ENCODE measurements at places on chromosomes 2 and 18.

DNA sequence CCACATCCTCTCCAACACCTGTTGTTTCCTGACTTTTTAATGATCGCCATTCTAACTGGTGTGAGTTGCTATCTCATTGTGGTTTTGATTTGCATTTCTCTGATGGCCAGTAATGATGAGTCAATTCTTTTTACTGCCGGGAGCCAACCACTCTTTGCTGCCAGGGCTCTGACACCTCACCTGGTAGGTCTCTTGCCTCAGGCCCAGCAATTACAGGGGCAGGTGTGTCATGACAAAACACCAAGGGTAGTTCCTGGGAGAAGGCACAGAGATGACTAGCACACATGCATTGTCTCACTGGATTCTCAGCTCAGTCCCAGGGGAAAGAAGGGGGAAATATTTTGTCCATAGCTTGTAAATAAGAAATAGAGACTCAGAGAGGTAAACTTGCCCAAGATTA, 122.3 kb downstream of the CHST9 start:
- DNase-seq, result no peak

DNA sequence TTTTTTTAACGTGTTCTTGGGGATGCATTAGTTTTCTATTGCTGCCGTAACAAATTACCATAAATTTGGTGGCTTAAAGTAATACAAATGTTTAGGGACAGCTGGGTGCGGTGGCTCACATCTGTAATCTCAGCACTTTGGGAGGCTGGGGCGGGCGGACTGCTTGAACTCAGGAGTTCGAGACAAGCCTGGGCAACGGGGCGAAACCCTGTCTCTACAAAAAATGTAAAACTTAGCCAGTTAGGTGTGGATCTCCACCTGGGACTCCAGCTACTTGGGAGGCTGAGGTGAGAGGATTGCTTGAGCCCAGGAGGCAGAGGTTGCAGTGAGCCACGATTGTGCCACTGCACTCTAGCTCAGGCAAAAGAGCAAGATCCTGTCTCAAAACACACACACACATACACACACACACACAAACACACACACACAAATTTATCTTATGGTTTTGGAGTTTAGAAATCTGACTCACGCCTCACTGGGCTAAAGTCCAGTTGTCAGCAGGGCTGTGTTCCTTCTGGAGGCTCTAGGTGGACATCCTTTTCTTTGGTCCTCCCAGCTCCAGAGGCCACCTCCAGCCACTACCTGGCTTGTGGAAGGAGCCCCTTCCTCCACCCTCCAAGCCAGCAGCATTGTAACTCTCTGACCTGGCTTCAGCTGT, 76.1 kb downstream of the SEPTIN10 start:
- DNase-seq, result no peak

DNA sequence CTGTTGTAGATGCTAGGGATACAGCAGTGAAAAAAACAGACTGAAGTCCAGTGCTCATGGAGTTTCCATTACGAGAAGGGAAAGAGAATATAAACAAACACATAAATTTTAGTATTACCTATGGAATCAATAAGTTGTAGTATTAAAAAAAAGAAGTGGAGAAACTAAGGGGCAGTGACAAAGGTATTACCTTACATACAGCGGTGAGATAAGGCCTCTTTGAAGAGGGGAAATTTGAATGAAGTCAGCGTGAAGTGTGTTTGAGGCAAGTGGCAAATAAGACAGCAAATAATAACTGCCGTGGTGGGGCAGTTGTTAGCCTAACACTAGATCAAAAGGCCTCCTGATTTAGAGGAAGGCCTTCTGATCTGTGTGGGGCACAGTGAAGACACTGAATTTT, 57.9 kb downstream of the TLK1 start:
- DNase-seq, result no peak

DNA sequence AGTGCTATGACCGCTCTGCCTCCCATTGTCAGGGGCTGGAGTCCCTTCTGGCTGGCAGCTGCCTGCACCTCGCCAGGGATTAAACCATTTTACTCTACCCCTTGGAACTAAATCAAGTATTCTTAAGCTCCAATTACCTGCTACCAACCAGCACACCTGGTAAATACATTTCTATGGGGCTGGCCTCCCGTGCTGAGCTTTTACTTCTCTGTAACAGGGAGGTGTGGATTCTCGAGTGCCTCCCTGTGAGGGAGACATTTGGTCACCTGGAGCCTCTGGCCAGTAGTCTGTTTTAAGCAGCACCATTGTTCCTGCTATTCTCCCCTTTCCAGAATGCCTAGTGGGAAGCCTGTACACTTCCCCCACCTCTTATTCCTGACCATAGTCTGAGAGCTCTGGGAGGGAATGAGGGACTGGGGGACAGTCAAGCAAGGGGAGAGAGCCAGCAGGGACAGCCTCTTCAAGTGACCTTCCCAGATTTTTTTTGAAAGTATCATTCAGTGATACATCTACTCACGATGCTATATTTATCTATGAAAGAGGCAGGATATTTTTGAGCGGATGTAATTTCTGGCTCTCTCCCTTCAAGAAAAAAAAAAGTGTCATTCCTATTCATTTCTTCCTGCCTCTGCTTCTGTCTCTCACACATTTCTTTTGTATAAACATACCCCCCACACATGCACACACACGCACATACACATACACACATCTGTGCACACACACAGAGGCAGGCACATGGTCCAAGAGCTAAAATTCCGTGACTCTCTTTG, 112.8 kb downstream of the CAPN13 start:
- no peak for DNase-seq

- no peak for DNase-seq
Observed at GRCh38 chr18:34048423-34048822, 176.3 kb downstream of the NOL4 start.

DNA sequence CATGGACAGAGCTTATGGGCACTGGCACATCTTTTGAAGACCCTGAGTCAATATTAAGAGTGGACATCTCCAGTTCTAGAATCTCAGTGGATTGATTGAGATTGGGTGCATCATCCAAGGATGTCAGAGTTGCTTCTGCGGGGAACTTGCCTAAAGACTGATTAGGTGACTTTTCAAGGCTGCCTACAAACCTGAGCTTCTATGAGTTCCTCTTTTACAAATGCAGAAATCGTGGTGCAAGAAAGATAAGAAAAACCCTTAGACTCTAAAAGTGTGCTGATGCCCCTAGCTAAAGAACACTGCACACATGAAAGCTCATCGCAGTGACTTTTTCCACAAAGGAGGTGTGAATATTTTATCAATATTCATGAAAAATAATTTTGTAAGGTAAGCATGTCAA, 86.8 kb upstream of the NEDD4L start:
- DNase-seq, result no peak

DNA sequence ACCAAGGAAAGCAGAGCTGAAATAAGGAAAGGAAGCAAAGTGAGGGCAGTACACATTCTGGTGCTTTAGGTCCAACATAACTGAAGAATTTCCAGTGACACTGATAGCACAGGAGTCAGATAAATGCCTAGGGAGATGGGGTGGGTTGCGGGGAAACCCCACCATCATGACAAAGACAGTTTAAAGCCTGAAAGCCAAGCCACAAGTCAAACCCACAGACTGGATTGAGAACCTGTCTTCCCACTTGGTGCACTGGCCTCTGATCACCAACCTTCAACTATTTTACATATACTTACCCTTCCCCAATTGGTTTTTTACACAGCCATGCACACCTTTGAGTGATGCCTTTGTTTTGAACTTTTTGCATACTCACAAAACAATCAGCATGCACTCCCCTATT, 22.2 kb upstream of the PDK1 start:
- DNase-seq, result no peak

DNA sequence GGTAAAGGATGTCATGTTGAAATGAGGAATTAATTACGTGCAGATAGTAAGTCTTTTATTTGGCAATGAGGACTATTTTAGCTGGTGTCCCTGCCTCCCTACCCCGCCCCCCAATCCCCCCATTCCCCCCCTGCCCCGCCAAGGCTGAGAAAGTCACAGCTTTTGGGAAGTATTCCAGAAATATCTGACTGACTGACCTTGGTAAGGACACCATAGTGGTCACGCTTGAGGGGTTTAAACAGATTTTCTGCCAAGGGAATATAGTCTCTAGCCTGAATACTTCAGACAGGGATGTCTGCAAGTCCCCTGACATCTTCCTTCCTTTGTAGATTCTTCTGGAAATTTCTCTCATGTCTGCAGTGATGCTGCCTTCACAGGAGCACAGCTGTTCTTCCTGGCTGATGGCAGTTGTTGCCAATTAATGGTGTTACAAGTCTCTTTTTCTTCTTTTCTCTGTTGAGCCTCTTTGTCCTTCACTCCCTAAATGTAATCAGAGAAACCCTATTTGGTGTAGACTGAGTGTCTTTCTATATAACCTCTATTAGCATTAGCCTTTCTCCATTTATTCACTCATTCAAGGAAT, 53.7 kb upstream of the MGAT5 start:
- no peak for DNase-seq

GRCh38 chr2:2007551-2008501, 263.5 kb upstream of the PXDN start:
- no peak for DNase-seq

GRCh38 chr18:10265560-10266333, 188.7 kb upstream of the APCDD1 start:
- DNase-seq, result no peak

DNA sequence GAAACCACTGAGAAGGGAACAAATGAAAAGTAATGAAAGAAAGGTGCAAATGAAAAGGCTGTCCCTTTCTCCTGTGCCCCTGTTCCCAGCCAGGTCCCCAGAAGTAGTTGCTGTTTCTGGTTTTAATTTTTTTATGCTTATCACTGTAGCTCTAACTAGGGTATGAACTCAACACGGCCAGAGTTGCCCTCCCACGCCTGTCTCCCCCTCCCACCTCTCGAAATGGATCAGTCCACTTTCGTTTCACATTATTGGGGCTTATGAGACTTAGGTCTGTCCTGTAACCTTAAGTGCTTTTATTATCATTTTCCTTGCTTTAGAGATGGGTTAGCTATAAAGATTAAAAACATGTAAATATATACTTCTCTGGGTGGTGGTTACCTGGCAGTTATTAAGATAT, 8.6 kb downstream of the RBFA start:
- no peak for DNase-seq

- no peak for DNase-seq
Observed at GRCh38 chr2:41595240-41595639, 452.6 kb upstream of the PKDCC start.

- DNase-seq, result no peak
Observed at GRCh38 chr2:201344663-201345366, 12.3 kb downstream of the FLACC1 start.

DNA sequence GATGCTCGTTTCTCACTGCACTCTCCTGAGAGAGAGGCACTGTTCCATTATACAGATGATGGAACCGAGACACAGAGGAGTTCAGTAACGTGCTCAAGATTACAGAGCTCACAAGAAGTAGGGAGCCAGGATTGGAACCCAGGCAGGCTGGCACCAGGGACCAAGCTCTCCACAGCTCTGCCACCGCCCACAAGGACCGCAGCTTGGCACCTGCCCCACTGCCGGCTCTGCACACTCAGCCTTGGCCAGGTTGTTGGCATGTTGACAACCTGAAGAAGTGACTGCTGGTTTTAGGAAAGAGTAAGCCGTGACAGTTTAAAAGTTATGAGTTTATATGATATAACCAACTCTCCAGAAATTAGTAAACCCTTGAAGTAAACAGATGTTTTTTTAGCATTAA, 48.0 kb upstream of the ITM2C start:
- DNase-seq, result no peak

DNA sequence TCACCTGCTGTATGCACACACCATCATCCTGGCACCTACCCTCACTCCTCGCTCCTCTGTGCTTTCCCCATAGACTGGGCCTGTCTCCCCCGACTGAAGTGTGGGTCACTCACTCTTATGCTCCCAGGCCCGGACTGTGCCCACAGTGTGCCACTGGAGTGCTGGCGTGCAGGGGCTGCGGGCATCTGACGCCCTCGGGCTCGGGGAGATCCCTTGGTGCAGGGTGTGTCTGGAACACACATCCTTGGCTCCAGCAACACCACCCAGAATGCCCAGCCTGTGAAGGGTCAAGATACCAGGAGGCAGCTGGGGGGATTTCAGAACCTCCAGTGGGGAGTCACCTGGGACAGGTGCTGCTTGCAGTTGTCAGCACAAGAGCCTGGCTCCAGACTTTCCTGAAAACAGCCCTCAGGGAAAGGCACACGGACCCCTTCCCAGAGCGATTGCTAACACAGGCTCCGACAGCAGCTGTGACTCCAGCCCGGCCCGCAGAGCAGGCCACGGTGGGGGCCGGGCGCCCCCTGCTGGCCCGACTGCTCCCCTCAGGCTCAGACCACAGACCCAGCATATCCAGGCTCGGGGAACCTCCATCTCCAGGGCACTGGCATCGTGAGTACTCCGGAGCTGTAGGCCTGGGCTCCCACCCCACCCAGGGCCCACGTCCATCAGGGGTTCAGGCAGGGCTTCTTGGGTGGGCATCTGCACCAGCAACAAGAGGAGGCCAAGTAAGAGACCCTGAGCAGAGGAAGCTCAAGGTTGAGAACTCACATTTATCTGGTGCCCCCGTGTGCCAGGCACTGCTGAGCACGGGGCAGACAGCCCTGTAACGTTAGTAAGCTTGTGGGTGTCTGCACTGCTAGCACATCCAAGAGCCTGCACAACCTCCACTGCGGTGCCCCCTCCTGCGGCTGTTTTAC, 8.6 kb downstream of the HS1BP3 start:
- peak; percentile 52 for DNase-seq

GRCh38 chr2:120445449-120446143, 99.7 kb downstream of the INHBB start:
- no peak for DNase-seq

DNA sequence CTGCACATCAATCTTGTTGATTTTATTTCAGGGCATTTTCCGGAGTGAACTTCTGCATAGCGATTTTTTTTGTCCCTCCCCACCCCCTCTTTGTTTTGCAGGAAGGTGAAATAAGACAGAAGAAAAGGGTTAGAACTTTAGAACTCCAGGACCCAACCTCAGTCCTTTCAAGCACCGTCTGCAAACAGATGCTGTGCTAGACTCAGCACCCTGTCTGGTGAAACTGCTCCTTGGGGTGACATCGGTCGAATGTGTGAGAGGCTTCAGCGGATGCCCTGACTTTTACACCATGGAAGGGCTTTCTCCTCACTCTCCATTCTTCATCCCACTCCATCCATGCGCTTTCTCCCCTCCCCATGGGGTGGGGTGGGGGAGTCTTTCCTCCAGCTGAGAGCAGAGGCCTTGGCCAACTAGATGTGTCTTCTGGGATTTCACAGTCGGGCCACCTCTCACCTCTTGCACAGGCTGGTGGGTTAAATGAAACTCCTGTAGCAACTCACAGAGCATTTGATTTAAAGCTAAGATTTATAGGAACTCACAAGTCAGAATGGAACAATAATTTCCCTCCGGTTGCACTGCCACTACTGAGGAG, 43.3 kb upstream of the EDAR start:
- DNase-seq, result no peak

GRCh38 chr2:65320042-65320725, 92.6 kb downstream of the ACTR2 start:
- peak; percentile 33 for DNase-seq

DNA sequence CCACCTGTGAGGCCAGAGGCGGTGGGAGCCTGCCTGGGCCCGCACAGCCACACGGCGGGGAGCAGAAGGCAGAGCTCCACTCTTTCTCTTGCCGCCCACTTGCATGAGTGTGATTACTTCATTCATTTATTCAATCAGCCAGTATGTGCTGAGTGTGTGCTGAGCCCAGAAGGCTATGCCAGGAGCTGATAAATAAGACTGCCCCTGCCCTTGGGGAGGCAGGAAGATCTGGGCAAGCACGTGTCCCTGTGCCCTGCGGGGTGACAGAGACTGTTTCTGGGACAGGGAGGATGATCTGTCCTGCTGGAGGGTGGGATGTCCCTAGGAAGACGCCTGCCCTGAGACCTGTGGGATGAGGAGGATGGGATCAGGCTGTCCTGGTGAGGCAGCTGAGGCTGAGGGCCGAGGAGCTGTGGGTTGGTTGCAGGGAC, 250.8 kb downstream of the DYSF start:
- no peak for DNase-seq
